Activated CD4-positive, alpha-beta memory T cell treated with anti-CD3 and anti-CD28 coated beads for 36 hours (primary cell): ENCODE measurements at places on chromosomes 2 and 18.

- DNase-seq, result no peak
Measured at GRCh38 chr2:47379384-47379783, 23.6 kb upstream of the MSH2 start.

DNA sequence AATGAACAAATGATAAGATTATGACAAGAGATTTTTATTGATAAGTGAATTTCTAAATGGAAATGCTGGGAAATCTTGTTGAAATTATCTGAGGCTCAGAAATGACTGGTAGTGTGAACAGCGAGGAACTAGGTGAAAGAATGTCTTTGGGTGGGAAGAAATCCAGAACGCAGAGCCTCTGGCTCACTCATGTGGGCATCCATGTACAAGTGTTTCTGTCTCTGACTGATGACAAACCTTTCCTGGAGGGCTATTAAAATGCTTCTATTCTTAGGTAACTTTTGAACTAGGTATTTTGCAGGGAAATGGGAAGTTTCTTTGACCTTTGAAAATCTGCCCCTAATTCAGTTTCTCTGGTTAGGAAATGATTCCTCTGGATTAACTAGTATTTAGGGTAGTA lies 598.6 kb downstream of the SLC4A3 start:
- DNase-seq, result no peak

- DNase-seq, result peak; percentile 64
Measured at GRCh38 chr18:76491473-76491775, 3.6 kb downstream of the ZNF516 start.

GRCh38 chr18:68985172-68985820 lies 187.4 kb downstream of the CCDC102B start:
- DNase-seq, result no peak

DNA sequence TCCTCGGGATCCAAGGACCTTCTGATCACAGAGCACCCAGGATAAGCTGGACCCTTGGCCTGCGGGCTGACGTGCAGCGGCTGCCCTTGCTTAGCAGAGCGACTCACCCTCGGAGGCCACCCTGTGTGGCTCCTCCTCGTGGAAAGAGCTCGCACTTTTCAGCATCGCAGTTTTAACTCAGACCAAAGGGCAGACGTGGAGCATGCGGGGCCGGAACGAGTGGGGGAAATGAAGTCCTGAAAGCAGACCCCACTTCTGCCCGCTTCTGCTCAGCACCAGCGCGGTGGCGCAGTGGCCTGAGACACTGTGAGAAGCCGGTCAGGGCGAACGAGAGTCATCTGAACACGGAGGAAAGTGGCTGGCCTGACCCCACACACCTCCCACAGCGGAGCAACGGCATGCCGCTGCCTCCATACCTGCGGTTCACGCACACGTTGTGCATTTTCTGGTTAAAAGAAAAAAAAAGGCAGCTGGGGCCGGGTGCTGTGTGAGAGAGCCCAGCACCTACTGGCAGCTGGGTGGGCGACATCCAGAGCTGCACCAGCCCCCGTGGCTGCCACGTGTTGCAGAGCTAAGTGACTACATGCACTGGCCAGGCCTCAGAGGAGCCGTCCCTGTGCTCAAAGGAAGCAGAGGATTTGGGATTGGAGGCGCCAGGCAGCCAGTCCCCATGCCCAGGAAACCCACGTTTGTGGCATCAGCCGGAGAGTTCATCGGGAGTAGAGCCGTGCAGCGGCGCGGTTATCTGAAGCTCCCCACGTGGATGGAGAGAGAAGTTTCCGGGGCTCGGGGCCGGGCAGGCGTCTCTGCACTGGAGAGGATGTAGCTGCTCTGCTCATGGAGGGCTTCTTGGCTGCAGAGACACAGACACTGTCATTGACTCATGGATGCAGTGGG lies 89.7 kb downstream of the USP40 start:
- no peak for DNase-seq

- no peak for DNase-seq
Measured at GRCh38 chr2:173150087-173150486, 74.4 kb downstream of the MAP3K20 start.

DNA sequence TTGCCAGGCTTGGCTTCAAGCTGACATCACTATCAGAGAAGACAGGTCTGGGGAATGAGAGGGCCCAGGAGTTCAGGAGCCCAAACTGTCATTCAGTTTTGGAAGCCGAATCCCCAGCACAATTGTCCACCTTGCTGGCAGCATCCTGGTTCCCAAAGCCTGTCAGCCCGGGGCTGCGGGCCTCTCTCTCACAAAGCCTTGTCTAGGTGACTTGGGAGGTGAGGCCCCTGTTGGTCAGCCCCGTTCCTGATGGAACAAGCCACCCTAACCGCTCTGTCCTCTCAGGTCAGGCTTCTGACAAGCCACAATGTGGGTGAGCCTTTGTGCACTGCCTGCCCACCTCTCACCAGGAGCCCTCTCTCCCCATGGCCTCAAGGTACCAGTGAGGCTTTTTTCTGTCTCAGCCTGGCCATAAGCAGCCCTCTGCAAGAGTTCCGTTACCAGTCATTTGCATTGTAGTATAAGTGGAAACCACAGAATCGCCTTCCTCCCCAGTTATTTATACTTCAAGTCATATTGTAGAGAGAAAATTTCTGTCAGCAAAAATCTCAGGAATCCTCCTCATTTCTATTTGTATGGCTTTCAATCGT lies 100.6 kb downstream of the MSH2 start:
- DNase-seq, result no peak

DNA sequence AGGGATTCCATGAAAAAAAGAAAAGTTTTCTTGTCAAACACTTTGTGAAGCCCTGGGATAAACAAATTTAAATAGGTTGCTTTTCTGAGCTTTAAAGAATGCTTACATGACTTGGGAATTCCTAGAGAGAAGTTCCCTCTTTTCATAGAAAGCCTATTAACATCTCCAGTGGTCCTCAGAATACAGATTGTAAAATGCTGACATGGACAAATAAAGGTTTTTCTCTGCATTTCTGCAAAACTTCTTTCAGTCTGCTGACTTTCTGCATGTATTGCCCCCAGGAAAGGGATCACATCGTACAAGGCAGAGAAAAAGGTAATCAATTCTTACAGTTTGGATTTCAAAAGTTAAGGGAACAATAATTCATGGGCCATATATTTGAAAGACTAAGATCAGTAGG lies 20.6 kb downstream of the ZNF385B start:
- DNase-seq, result no peak

GRCh38 chr2:217915706-217916105 lies 87.1 kb downstream of the TNS1 start:
- DNase-seq, result no peak

GRCh38 chr2:86225581-86225980 lies 26.3 kb downstream of the MRPL35 start:
- peak; percentile 71 for DNase-seq

DNA sequence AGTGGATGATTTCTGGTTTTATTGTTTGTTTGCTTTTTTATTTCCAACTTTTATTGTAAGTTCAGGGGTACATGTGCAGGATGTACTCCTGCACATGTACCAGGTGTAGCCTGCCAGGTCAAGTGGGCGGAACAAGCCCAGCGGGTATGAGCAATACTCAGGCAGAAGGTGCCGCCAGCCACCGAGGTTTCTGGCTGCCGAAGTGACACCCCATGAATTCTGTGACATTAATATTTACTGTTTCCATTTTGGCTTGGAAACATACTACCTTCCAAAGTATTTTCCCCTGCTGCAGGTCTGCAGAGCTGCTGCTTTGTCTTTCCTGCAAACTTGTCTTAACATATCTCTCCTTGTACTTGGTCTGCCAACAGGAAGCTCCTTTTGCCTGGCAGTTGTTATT lies 78.5 kb downstream of the PTPN4 start:
- peak; percentile 11 for DNase-seq

GRCh38 chr2:81650048-81650971 lies 1345.8 kb upstream of the LRRTM1 start:
- no peak for DNase-seq

- DNase-seq, result no peak
Measured at GRCh38 chr18:50356036-50356945, 18.6 kb upstream of the SKA1 start.

- DNase-seq, result peak; percentile 30
Measured at GRCh38 chr2:88669482-88670214, 21.8 kb upstream of the RPIA start.

DNA sequence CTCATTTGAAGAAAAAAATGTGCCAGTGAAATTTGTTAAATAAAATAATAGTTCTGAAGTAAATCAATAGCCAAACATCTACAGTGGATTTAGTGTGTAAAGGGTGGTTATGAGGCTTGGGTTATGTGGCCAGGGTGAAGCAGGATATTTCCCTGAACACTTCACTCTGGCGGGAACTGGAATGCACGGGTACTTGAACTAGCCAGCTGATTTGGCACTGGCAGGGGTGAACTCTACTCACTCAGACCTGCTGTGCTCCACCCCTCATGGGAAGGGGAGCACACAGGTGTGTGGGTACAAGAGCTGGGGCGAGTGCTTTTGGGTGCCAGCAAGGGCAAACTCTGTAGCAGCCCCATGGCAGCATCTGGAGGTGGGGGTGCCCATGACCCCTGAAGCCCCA lies 278.2 kb downstream of the CALCRL start:
- DNase-seq, result no peak

- DNase-seq, result no peak
Measured at GRCh38 chr18:58183226-58183625, 139.2 kb downstream of the NEDD4L start.

DNA sequence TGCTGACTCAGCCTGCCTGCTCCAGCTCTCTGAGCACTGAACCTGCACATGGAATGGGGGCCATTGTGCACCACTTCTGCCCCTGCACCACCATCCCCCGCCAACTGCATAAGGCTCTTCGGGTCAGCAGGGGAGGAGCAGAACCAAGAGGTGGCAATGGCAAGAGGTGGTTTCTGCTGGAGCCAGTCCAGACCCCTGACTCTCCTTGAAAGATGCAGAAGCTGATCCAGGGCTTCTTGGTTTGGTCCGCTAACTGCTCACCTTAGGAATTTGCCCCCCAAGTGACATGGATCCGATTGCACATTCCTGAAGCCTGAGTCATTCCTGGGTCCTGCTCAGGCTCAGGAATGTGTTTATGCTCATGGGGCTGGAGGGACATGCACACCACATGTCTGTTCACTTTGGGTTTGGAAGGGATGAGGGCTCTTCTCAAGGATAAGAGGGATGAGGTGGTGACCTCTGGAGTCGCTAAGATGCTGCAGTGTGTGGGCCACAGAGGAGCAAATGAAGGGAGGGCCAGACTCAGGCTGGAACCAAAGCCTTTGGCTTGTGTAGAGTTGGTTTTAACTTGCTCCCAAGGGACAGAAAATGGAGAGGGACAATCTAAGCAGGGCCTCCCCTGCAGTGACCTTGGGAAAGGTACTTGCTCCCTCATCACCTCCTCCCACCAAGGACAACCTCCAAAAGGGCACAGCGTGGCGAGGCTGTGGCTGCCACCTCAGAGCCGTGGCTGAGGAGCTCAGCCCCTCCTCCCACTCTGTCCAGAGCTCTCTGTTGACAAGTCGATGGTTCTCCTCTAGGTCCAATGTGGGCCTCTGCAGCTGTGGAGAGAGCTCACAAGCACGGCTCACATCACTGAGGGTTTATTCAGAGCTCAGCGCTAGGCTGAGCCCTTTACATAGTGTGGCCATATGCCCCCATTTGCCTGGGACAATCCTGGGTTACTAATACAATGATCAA lies 66.2 kb downstream of the HS1BP3 start:
- DNase-seq, result no peak

- DNase-seq, result peak; percentile 27
Measured at GRCh38 chr2:144493027-144493809, 26.7 kb downstream of the ZEB2 start.

DNA sequence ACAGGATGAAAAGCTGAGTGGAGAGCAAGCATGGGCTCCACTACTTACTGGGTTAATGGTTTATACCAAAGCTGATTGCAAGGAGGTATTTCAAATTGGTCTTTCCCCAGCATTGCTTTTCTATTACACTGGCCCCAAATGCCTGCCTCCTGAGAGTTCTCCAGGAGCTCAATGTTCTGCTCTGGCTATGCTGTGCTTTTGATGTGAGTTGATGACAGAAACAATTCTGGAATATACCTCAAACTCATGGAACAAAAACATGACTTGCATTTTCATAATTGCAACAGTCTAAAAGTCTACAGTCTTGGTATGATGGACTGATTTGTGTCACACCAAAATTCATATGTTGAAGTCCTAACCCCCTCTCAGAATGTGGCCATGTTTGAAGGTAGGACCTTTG lies 258.0 kb downstream of the CDH20 start:
- DNase-seq, result no peak

- no peak for DNase-seq
Measured at GRCh38 chr18:75204269-75204731, 4.6 kb downstream of the PTGR3 start.

DNA sequence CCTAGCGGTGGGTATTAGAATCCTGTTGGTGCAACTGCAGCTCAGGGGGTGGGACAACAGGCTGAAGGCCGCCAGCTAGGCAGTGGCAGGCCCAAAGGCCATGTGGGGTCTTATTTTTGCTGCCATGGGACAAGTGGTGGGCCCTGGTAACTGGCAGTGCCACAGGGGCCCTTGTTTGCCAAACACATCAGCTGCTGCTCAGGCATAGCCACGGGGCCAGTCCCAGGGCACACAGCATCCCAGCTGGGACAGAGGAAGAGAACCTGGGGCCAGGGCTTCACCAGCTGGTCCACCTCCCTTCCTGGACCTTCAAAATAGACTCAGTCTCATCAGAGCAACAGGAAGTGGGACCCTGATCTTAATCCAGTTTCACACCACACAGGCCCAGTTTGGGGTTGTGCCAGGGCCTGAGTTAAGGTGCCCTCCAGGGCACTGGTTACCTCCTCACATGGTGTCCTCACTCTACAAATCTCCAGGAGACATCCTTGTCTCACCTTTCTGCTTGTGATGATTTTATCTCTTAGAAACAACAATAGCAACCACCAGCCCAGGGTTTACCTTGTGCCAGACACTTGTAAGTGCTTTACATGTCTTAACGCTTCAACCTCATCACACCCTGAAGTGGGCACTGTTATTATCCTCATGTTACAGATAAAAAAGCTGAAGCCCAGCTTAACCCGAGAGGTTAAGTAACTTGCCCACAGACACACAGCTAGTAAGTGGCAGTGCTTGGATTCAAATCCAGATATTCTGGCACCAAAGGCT lies 98.5 kb downstream of the GYPC start:
- no peak for DNase-seq

GRCh38 chr2:151020411-151020810 lies 241.3 kb downstream of the RBM43 start:
- no peak for DNase-seq

- DNase-seq, result no peak
Measured at GRCh38 chr2:184363213-184363612, 235.1 kb upstream of the ZNF804A start.

DNA sequence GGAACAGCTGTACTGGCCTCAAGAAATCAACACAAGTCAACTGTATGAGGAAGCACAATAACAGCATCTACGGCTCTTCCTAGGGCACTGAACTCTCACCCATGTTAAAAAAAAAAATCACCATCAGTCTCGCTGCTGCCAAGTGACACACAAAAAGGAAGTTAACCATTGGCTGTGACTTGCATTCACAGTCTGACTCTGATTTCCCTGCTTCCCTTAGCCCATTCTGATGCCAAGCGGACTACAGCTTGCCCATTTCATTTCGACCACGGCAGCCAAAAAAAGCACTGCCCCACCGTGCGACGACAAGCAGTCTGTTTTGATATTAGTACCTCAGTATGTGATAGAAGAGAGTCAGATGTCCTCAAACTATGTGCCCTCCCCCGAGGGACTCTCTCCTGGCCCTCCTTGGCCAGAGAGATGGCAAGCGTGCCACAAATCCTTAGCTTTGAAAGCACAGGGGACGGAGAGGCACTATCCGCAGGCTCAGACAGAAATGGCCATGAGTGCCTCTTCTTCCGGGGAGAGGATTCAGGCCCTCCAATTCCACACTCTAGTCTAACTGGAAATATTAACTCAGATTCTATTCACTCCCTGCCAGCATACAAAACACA lies 250.0 kb downstream of the TCF4 start:
- no peak for DNase-seq
